GF-D8 (cell line): ENCODE measurements at places on chromosomes 16 and 17.

DNA sequence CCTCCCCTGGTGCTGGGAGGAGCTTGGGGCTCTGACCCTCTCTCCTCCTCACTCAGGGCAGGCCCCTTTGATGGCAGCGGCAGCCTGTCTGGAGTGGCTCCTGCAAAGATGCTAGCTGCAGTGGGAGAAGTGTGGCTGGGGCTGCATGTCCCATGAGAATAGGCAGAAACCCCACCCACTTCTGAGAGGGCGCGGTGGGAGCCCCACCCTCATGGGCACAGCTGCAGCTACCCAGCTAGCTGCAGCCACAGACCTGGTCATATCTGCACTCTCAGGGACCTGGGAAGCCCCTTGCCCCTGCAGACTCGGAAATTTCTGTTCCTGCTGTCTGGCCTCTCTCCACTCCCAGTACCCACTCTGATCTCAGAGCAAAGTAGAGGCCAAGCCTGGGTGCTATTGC, 72.2 kb upstream of the BRD7 start:
- no peak for DNase-seq

GRCh38 chr17:1110541-1110861, 69.3 kb downstream of the ABR start:
- no peak for DNase-seq

DNA sequence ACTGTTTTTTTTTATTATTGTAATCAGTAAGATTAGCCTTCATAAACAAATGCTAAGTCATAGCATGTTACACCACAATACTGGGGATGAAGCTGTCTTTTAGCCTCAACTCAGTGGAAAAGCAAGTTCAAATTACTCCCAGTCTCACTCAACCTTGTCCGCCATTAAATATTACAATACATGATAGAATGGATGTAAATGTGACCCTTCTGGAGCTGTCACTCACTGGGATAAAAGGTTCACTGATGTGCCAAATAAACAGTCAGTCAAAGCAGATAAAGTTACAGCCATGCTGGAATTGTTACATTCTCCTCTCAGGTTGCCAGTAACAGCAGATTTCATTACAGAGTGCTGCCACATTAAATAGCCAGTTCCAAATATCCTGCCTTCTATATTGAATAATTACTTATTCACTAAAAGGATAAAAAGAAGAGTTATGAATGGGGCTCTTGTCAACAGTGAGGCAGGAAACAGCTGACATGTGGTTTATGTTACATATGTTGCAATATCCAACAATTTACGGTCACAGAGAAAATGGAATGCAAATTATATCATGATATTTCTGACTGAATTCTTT, 53.4 kb downstream of the BRIP1 start:
- peak; percentile 27 for DNase-seq

DNA sequence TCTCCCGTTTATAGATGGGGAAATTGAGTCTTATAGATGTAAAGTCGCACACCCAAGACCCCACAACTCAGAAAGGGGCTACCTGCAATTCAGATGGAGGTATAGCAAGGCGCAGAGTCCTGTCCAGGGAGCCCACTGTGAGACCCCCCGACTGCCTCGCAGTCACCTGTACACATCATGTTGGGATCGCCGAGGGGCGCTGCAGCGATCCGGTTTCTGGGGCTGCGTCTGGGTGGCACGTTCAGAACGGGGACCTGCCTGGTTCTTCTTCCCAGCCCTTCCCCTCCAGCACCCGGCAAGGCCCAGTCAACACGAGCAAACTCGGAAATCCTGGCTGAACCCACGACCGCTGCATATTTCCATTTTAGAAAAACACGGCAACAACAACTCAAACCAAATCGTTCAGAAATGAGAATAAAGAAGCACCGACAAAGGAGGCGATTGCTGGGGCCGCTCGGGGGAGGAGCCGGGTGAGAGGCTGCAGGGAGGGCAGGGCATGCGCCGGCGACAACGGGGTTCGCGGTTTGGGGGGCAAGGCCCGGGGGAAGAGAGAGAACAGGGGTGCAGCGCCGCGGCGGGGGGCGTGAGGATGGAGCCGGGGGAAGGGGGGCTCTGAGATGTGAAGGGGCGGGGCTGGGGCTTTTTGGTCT, 643 bp downstream of the HSDL1 start:
- DNase-seq = no peak

GRCh38 chr16:75580-76501, 2.2 kb upstream of the MPG start:
- peak; percentile 88 for DNase-seq

DNA sequence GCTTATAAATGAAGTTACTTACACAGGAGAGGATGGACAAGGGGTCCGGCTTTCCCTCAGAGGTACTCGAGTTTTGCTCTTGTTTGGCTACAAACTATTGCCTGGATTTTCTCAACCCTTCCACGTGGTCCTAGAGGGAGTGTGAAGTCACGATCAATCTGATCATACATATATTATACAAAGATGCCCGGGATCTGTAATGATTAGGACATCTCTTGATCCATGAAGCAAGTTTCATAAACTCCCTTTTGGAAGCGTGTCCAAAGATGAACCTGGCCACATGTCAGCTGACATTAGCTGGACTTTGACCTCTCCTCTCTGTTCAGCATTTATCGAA, 2.3 kb upstream of the CDH11 start:
- DNase-seq = no peak

DNA sequence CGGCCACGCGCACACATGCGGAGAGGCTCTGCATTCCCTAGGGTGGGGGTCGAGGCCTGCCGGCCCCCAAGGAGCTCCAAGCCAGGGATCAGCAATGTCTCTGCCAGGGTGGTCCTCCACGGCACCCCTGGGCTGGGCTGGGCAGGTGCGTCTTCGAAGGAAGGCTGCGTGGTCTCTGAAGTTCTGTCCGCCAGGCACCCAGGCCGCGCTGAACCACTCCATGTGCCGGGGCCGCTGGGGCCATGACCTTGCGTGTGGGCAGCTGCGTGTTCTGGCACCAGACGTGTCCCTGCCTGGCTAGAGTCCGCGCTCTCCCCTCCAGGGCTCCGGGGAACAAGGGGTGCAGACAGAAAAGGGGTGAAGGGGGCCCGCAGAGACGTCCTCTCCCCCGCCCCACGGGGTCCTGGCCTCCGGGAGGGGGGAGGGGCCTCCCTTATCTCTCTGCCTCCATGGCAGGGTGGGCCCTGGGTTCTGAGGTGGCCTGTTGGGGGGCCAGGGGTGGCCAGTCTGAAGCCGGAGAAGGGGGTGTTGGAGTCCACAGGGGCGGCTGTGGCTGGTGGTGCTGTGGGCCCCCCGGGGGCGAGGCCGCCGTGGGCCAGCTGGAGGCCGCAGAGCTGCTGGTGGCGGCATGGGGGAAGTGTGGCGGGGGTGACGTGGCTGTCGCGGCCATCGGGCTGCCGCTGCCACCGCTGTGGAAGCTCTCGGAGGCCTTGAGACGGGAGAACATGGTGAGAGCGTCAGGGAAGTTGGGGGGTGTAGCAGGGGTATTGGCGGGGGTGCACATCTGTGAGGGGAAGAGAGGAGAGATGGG, 5.3 kb downstream of the UBALD1 start:
- no peak for DNase-seq

GRCh38 chr17:56640116-56640515, 46.6 kb downstream of the NOG start:
- no peak for DNase-seq
